ENCODE measurements at places on chromosomes 3 and 15. TPM values are rescaled to one million over a fixed set of nuclear protein-coding genes. Genes with fewer than 3 reads are reported as not detected.

ADCY5 gene
- total RNA-seq, result 0.54 TPM

XCR1 gene
- not detected for total RNA-seq

GOLGA6C gene
- not detected for total RNA-seq

CAMKV gene
- total RNA-seq, result 0.35 TPM

CLDN11 gene
- total RNA-seq, result 0.22 TPM

GATA2 gene
- total RNA-seq, result 3.7 TPM

NUSAP1 gene
- 61.1 TPM for total RNA-seq

Data from A549 treated with Hydrocortisone at 1 μM for 4 hours (cell line).